ENCODE measurements at places on chromosomes 6 and 20.

GRCh38 chr20:49825521-49826033 is 12.9 kb downstream of the SLC9A8 start:
- no peak for DNase-seq

- no peak for DNase-seq
Observed at GRCh38 chr6:117275711-117276110, 10.4 kb downstream of the VGLL2 start.

GRCh38 chr20:856361-856775 is 22.9 kb downstream of the FAM110A start:
- DNase-seq = no peak

DNA sequence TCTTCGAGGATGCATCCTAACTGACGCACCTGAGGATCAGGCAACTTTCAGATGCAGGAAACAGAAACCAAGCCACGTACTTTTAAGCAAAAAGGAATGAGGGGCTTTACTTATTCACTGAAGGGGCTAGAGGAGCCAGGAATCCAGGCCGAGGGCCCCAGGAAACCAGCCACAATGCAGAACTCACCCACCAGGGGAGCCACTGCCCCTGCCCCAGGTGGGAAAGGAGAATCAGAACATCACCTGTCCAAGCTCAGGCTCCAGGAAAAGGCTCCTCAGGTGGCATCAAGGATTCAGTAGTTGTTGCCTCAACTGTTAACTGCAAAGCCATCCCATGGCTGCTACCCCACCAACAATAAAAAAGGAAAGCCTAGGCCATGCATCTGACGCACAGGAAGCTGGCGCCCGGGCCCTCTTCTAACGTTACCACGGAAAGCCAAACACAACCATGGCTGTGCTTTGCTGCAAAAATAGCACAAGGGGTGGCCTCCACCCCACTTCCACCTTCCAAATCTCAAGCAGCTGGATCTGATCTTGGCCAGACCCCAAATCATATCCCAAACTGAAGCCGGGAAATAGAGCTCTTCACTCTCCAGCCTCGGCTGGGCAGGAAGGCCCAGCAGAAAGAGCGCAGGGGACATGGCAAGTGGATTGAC is 121.0 kb downstream of the PREX1 start:
- no peak for DNase-seq

Data from NCI-H524 treated with DMSO at 0.1 percent for 48 hours (cell line).